Heart left ventricle (tissue), 16 donors: ENCODE measurements at places on chromosomes 5 and 9. TPM values are rescaled to one million over a fixed set of nuclear protein-coding genes. Genes with fewer than 3 reads are reported as not detected.

GRCh38 chr9:129671519-129671918 is 6.1 kb downstream of the PRRX2 start:
- H3K36me3 ChIP-seq = no peaks in the 10 kb centered on the region
- no peaks in the 10 kb centered on the region for H3K4me1 ChIP-seq
- H3K27me3 ChIP-seq = peaks cover 6% of the 10 kb centered on the region
- no peak for DNase-seq
- no peak overlapping the region for H3K27ac ChIP-seq

DNA sequence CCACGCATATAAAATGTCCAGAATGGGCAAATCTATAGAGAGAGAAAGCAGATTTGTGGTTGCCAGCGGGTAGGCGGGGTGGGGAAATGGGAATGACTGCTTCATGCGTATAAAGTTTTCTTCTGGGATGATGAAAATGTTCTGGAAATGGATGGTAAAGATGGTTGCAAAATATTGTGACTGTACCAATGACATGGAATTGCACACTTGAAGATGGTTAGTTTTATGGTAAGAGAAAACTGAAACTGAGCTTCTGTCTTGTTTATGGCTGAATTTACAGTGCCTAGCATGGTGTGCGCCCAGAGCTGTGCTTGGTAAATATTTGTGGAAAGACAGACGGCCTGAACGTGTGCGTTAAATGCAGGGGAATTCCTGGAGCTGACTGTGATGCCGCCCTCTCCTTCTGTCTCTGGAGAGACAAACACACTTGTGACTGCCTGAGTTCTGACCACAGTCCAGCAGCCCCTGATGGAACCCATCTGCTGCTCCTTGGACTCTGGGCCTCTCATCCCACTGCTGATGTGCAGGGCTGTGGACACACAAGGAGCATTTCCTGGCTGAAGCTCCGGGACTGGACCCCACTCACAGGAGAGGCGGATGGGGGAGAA is 8.6 kb upstream of the PTGES start:
- peak overlapping the region; percentile 60 for H3K27ac ChIP-seq
- H3K4me1 ChIP-seq = peaks cover 12% of the 10 kb centered on the region
- H3K27me3 ChIP-seq = no peaks in the 10 kb centered on the region
- no peak overlapping the region for H3K4me3 ChIP-seq
- no peaks in the 10 kb centered on the region for H3K36me3 ChIP-seq

Gene CETN3
- total RNA-seq = 22.3 TPM

Gene CTXN3
- not detected for total RNA-seq

Gene IGFBPL1
- total RNA-seq = 0.26 TPM

Gene HOMER1
- 51.0 TPM for total RNA-seq
